ENCODE measurements at places on chromosomes 3 and 15.

GRCh38 chr3:114411811-114412803 lies 118.3 kb downstream of the TIGIT start:
- DNase-seq: no peak

- peak; percentile 80 for DNase-seq
Observed at GRCh38 chr3:196323691-196324090, 5.7 kb upstream of the DYNLT2B start.

DNA sequence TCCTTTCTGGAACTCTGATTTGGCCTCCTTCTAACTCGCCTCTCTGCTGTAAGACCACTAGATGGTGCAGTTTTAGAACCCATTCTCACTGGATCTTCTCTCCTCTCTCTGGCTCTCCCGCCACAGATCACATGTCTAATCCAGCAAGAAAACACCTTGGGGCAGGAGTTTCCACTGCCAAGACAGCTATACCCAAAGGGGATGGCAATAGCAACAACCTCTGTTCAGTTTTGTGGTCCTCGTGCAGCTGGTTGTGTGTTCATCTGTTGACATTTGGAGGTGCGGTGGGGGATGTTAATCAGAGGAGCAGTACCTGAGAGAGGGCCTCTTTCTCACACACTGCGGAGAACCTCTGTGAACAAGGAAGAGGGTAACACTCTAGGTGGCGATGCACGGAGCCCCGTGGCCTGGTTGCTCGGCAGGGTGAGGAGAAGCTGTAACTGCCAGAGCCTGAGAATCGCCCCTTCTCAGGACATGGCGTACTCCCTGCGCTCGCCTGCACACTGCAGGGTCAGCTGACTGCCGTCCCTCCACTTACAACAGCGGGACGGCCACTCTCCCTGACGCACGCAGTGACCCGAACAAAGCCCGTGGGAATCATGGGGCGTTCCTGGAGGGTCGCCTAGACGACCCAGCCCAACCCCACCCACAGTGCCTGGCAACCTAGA lies at the start of gene TEX55:
Gene TEX55 (plus strand): TSS at position 666 of the 668 bp plus-strand sequence. CDS start 25 bp downstream, outside the sequence.
- peak; percentile 38 for DNase-seq

GRCh38 chr15:99390667-99391066 lies 139.4 kb downstream of the LRRC28 start:
- DNase-seq: no peak

DNA sequence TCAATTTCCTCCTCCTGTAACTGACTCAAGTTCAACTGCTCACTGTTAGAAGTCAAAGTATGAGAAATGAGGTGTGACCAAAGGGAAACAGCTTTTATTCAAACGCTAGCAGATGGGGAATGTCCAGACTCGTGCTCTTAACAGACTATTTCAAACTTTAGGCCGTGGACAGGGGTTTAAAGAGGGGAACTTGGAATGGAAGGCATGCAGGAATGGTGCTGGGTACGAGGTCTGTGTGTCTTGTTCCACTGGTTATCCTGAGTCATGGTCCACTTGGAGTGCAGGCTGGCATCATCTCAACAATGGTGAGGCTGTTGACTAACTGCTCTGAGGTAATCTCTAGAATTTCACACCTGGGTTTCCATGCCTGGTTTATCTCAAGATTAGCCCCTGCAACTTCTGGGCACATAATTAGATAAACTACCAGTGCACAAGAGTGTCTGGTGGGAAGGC lies 22.9 kb upstream of the DNAAF4 start:
- peak; percentile 55 for DNase-seq
